ENCODE measurements at places on chromosomes 5 and 9.
A peak's percentile ranks its signal among the peaks of the same experiment; 100 is the strongest.

- DNase-seq: no peak
Measured at GRCh38 chr9:75930730-75931321, 40.4 kb downstream of the PCSK5 start.

- DNase-seq: no peak
Measured at GRCh38 chr5:66872736-66873331, 276.6 kb downstream of the MAST4 start.

DNA sequence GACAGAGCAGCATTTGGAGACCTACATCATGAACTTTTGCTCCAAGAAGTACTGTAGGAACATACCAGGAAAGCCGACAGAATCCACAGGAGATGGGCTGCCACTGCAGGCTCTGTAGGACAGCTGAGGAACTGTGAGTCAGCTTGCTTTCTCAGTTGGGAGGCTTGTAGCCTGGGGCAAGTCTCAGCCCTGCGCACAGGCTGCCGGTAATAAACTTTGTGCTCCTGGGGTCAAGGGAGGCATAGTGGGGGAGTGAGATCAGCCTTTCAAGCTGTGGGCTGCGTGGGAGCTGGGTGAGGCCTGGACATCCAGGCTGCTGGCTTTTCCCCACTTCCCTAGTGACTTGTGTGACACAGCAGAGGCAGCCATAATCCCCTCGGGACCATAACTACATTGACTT, 718.0 kb upstream of the CDH10 start:
- no peak for DNase-seq

GRCh38 chr9:81826517-81826906, 101.7 kb upstream of the SPATA31D4 start:
- DNase-seq: no peak

- DNase-seq: no peak
Measured at GRCh38 chr9:70392189-70392588, 22.3 kb downstream of the KLF9 start.

GRCh38 chr9:127189628-127190027, 67.2 kb upstream of the ANGPTL2 start:
- no peak for DNase-seq

GRCh38 chr5:174589011-174589410, 135.4 kb upstream of the MSX2 start:
- DNase-seq: no peak

- no peak for DNase-seq
Measured at GRCh38 chr5:165525271-165525670, 2019.9 kb downstream of the MAT2B start.

GRCh38 chr9:90807006-90807405, 5.4 kb downstream of the SYK start:
- no peak for DNase-seq

DNA sequence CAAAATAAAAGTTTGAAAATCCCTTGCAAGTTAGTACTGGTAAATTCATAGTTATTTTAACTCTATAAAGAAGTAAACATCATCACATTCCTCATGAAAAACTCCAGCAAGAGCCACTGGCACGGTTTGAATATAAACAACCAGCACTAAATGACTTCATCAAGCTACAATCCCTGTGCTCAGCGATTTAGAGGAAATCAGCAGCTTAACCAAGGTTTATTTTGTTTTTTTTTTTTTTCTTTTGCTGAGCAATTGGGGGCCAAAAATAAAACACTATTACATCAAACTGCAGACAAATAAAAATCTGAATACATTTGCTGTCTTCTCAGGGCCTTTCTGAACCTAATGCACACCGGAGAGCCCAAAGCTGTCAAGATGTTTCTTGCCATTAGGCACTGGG, 106.2 kb upstream of the SLC24A2 start:
- no peak for DNase-seq

GRCh38 chr9:123724211-123724796, 205.6 kb downstream of the DENND1A start:
- no peak for DNase-seq

DNA sequence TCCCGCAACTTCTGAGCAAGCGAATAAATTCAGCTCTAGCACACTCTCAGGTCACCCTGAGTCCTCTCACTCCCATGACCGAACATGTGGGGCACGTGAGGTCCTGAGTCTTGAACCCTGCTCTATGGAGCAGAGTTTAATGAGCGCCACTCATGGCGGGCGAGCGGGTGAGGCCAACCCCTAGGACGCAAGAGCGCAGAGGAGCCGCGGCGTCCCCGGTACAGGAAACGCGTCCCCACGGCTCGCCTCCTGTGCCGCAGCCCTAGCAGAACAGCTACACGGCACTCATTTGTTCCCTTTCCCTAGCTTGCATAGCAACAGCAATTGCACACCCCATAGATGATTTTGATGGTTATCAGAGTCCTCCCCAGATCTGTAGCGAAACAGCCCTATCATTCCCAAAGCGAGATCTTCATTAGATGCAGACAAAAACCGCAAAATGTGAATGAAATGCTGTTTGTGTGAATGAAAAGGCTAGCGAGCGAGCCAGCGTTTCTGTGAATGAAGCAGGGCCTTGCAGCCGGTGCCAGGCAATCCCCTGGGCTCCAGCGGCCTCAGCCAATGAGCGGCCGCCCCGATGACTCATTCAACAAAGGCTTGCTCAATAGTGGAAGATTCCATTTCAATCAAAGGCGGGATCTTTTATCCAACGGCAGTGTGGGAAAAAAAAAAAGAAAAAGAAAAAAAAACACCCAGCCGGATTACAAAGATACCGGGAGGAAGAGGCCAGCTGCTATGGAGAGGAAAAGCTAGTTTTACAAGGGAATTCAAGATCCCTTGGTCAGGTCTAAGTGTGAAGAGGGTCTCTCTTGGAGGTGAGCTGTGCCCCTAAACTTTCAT, 1.5 kb upstream of the SHC3 start:
- DNase-seq: peak; percentile 40

GRCh38 chr9:124799274-124800006, 22.5 kb downstream of the OLFML2A start:
- DNase-seq: no peak

GRCh38 chr9:36768677-36769076, 196.0 kb downstream of the MELK start:
- DNase-seq: no peak

Measured in stimulated activated CD4-positive, alpha-beta T cell treated with anti-CD3 and anti-CD28 coated beads, Interleukin-15, amount 100 ng/mL, for 48 hours (primary cell).